ENCODE measurements at places on chromosomes 2 and 18. TPM values are rescaled to one million over a fixed set of nuclear protein-coding genes. Genes with fewer than 3 reads are reported as not detected.

- H3K36me3 ChIP-seq, result no peaks in the 10 kb centered on the region
- no peak for DNase-seq
- H3K27me3 ChIP-seq, result no peaks in the 10 kb centered on the region
- no peak overlapping the region for H3K4me3 ChIP-seq
These were observed 272.0 kb downstream of the ETAA1 start for GRCh38 chr2:67669168-67669567.

DNA sequence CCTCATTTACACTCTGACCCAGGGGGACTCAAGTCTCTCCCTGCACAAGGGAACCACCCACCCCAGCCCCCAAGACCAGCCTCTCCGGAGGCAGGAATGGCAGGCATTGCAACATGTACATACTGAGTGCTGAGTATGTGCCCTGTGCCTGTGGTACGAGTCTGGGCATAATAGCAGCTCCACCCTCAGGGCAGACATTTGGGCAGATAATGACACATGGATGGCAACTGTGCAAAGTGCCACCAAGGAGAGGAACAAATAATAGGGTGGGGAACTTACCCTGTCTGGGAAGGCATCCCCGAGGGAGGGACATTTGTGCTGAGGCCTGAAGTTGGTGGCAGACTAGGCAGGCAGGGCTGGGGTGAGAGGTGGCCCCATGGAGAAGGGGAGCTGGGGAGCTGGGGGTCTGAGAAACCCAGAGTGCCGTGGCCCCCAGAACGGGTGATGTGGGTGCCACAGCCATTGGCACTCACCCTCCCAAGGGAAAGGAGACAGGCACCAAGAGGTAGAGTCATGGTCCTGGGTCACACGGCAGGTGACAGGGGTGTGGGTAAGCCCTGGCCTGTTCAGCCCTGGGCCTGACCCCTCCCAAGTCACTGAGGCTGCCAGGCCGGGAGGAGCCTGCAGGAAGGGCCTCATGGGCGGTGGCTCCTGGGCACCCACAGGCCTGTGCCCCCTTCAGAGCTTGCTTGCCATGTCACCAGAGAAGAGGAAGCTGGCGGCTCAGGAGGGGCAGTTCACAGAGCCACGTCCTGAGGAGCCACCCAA is 15.7 kb upstream of the GPR17 start:
- H3K4me1 ChIP-seq, result peaks cover 17% of the 10 kb centered on the region
- no peak for DNase-seq
- no peak overlapping the region for H3K27ac ChIP-seq
- H3K36me3 ChIP-seq, result no peaks in the 10 kb centered on the region

The KCNG2 gene
- total RNA-seq, result not detected

DNA sequence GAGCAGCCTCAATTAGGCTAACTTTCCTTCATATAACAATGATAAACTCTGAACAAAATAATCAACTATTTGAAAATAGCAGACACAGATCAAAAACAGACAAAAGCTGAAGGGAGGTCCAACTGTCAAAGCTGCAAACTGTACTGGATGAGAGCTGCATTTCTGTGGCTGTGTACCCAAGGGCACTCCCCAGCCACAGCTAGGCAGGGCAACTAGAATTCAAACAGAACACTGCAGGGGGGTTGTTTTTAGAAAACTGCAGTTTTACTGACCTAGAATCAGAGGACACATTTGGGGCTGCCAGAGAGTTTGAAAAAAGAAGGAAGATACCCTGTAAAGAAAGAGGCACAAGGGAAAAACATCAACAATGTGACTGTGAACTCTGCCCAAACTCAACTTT is 56.8 kb downstream of the SMAD2 start:
- H3K4me3 ChIP-seq, result no peak overlapping the region
- H3K36me3 ChIP-seq, result no peaks in the 10 kb centered on the region
- H3K4me1 ChIP-seq, result no peaks in the 10 kb centered on the region
- no peak overlapping the region for H3K27ac ChIP-seq
- DNase-seq, result no peak

The SERPINB12 gene
- not detected for total RNA-seq

GRCh38 chr2:165877565-165878550 is 75.7 kb downstream of the TTC21B start:
- peaks cover 7% of the 10 kb centered on the region for H3K4me1 ChIP-seq
- peak; percentile 30 for DNase-seq
- H3K36me3 ChIP-seq, result peaks cover 4% of the 10 kb centered on the region
- no peaks in the 10 kb centered on the region for H3K27me3 ChIP-seq
- no peak overlapping the region for H3K4me3 ChIP-seq

DNA sequence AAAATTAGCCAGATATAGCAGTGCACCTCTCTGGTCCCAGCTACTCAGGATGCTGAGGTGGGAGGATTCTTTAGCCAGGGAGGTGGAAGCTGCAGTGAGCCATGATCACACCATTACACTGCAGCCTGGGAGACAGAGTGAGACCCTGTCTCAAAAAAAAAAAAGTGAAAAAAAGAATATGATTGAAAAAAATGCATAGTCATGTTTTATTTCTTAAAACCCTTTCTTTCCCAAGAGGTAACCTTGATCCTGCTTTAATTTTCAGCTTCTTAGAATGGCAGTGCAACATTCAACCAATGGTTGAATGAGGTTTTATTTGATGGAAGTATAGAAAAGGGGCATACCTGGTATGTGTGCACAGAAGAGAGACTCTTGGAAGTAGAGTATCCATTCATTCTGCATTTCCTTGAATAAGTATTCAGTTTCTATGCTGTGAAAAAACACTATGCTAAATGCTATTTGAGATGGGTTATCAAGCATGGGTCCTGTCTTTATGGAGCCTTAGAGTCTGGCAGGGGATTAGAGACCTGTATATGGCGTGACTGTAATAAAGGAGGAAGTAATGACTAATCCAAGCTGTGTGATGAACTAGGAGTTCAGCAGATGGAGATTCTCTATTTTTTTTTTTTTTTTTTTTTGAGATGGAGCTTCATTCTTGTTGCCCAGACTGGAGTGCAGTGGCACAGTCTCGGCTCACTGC is 146.3 kb downstream of the WDSUB1 start:
- no peak overlapping the region for H3K27ac ChIP-seq
- peaks cover 6% of the 10 kb centered on the region for H3K4me1 ChIP-seq
- no peak for DNase-seq

DNA sequence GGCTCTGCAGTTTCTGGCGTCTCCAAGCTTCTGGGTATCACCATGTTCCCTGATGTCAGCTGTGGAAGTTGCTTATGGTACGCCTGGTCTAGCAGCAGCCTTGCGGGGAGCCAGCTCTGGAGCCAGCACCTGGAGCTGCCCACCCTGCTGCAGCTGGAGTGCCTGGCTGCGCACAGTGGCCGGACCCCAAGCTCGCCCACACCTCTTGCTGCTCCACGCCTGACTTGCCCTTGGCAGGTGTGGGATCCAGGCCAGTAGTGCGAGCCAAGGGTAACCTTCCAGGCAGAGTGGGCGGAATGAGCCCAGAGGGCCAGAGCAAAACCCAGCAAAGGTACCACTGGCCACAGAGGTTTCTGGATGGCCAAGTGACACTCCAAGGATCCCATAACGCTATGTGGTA is 13.2 kb upstream of the EML6 start:
- H3K4me3 ChIP-seq, result no peak overlapping the region
- no peaks in the 10 kb centered on the region for H3K36me3 ChIP-seq
- H3K4me1 ChIP-seq, result no peaks in the 10 kb centered on the region
- no peaks in the 10 kb centered on the region for H3K27me3 ChIP-seq

The ARL5A gene
- total RNA-seq, result 47.1 TPM

- H3K4me1 ChIP-seq, result no peaks in the 10 kb centered on the region
- DNase-seq, result no peak
- no peak overlapping the region for H3K27ac ChIP-seq
- H3K27me3 ChIP-seq, result no peaks in the 10 kb centered on the region
- no peak overlapping the region for H3K4me3 ChIP-seq
- H3K36me3 ChIP-seq, result no peaks in the 10 kb centered on the region
These were observed 284.2 kb downstream of the THSD7B start for GRCh38 chr2:137049518-137049917.

GRCh38 chr2:85794491-85795121 is 40.8 kb downstream of the ATOH8 start:
- no peak overlapping the region for H3K4me3 ChIP-seq
- peaks cover 8% of the 10 kb centered on the region for H3K27me3 ChIP-seq
- no peak for DNase-seq
- H3K27ac ChIP-seq, result no peak overlapping the region
- no peaks in the 10 kb centered on the region for H3K4me1 ChIP-seq
- no peaks in the 10 kb centered on the region for H3K36me3 ChIP-seq

GRCh38 chr2:8544786-8545694 is 136.8 kb upstream of the ID2 start:
- H3K27me3 ChIP-seq, result no peaks in the 10 kb centered on the region
- no peak overlapping the region for H3K4me3 ChIP-seq
- H3K36me3 ChIP-seq, result no peaks in the 10 kb centered on the region
- peaks cover 56% of the 10 kb centered on the region for H3K4me1 ChIP-seq
- peak; percentile 62 for DNase-seq

DNA sequence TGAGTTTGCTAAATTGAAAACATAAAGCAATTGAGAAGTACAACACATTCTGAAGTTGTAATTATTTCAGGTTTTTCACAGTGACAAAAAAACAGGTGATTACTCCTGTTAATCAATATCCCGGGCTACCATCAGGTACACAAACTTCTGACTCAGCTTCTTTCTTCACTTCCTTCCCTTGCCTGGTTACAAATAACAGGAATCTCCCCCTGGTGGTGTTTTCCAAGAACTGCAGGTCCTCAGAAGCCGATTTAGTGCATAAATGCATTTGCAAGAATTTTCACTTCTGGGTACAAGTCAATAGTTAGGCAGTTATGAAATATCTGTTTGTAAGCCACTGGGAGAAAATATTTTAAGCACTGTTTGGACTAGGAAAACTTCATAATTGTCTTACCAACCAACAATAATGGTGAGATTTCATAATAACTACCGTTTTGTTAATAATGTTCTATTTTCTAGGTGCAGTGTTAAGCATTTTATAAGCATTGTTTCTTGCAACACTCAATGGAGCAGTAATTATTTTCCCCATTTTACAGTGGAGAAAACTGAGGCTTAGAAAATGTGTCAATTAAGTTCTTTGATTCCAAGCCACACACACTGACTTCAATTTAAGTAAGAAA is 12.4 kb upstream of the GMCL1 start:
- H3K4me1 ChIP-seq, result no peaks in the 10 kb centered on the region
- H3K4me3 ChIP-seq, result no peak overlapping the region
- DNase-seq, result peak; percentile 66
- no peak overlapping the region for H3K27ac ChIP-seq

GRCh38 chr18:63980027-63980426 is 10.1 kb downstream of the SERPINB8 start:
- peaks cover 3% of the 10 kb centered on the region for H3K4me1 ChIP-seq
- no peaks in the 10 kb centered on the region for H3K27me3 ChIP-seq
- H3K4me3 ChIP-seq, result no peak overlapping the region
- H3K27ac ChIP-seq, result no peak overlapping the region
- DNase-seq, result no peak
- peaks cover 18% of the 10 kb centered on the region for H3K36me3 ChIP-seq

All from GM12878 (cell line).